ENCODE measurements at places on chromosomes 16 and 17. TPM values are rescaled to one million over a fixed set of nuclear protein-coding genes. Genes with fewer than 3 reads are reported as not detected.

Gene MAF
- total RNA-seq: 19.3 TPM

DNA sequence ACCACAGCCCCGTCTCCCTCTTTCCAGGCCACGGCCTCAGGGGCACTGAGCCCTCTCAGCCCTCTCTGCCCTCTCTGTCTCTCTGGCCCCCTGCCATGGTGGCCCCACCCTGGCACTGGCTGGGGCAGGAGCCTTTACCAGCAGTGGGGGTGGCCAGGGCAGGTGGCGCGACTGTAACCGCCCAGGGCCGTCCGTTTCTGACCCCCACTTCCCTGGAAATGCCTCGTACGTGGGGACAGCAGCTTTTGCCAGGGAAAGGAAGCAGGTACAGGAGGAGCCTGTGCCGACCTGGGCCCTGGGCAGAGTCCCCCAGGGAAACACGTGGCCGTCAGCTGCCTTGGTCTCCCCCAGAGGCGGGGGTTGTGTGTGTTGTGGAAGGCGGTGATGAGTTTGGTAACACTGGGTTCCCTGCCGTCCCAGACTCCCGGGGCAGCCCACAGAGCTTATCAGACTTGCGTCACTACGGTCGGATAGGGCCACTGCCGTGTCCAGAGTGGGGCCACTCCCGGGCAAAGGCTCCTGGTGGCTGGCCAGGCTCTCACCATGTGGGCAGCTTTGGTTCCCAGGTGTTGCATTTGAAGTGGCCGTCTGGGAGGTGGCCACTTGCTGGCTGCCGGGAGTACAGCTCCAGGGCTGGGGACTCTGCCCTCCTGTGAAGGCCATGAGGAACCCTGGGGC lies 249.3 kb upstream of the CIBAR2 start:
- DNase-seq: no peak

- DNase-seq: no peak
These were observed 22.8 kb downstream of the TMEM204 start for GRCh38 chr16:1556254-1556653.

Gene TP53I13
- total RNA-seq: 31.7 TPM
